ENCODE measurements at places on chromosomes 6 and 20. TPM values are rescaled to one million over a fixed set of nuclear protein-coding genes. Genes with fewer than 3 reads are reported as not detected.

DNA sequence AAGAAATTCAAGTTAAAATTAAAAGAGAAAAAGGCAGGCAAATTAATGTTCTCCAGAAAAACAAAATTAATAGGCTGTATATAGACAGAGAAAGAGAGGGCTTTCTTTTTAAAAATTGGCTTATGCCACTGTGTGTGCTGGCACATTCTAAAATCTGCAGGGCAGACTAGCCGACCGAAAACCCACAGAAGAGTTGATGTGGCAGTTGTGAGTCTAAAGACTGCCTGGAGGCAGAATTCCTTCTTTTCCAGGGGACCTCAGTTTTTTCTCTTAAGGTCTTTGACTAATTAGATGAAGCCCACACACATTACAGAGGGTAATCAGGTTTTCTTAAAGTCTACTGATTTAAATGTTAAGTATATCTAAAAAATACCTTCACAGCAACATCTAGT, 85.7 kb downstream of the GJA1 start:
- no peak for DNase-seq

Gene FGD2
- total RNA-seq: 1.4 TPM

Gene RBPJL
- not detected for total RNA-seq

DNA sequence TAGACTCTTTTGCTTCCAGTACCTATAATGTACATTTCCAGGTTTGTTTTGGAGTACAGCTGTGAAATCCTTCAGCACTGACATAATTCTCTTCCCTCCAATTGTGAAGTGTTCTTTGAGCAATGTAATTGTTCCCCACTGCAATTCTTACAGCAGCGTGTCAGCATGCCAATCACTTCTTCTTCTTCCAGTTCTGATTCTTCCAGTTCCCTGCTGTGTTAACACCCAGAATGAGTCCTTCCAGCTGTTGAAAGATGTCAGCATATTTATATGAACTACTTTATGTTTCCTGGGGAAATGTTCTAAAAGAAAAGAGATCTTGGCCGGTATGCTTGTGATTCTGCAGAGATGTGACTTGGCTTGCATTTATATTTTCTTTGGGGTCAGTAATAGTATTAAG, 213.9 kb downstream of the UNC5CL start:
- no peak for DNase-seq

DNA sequence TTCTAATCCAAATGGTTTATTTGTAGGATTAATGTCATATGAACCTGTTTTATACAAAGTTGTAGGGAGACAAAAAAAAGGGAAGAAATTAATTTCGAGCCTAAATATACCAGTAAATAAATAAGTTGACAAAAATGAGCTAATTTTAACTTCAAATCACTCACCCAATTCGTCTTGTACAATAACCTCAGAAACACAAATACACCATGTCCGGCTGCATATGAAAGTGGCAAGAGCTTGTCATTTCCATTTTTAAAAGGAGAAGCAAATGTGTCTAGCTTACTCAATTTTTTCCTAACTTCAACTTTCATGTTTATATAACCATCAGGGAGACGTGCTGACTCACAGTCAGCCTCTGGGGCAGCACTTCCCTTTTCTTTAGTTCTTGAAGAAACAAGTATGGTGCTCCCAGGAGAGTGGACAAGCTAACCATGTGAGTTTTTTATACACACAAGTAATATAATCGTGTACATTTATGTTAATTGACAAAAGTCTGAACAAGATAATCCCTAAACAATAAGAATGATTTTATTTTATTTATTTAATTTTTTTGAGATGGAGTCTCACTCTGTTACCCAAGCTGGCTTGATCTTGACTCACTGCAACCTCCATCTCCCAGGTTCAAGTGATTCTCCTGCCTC, 55.5 kb upstream of the SGK1 start:
- DNase-seq: peak; percentile 45

DNA sequence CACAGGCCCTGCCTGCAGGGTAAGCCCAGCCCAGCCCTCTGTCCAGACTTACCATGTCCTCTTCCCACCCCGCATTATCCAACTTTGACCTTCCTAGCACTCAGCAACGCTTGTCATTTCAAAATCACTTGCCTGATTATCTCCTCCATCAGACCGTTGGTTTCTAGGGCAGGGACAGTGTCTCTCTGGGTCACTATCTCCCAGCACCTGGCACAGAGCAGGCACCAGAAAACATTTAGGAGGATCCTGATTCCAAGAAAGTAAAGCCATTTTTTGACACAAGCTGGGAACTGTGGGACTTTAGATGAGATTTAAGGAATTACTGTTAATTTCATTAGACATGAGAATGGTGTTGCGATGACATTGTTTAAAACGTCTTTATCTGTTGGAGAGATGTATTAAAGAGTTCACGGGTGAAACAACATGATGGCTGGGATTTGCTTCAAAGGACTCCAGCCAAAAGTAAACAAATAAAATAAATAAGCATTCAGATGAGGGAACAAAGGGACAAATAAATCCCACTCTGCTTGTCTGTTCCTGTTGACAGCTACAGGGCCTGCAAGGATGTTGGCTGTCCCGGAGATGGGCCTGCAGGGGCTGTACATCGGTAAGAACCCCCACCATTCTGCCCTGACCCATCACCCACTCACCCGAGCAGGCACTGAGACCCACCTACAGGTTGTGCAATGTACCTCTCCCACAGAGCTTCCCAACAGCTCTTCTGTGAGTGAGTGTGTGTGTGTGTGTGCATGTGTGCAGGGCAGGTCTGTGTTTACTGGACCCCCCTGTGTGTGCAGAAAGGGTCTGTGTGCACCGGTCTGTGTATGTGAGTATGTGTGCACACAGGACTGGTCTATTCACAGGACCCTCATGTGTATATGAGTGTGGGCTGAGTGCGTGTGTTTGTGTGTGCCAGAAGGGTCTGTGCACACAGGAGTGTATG, 5.9 kb downstream of the HSPA12B start:
- DNase-seq: no peak

GRCh38 chr6:130500693-130501092, 134.9 kb downstream of the TMEM200A start:
- DNase-seq: no peak

Gene NFATC2
- total RNA-seq: 40.9 TPM

- DNase-seq: peak; percentile 93
Observed at GRCh38 chr6:135183532-135184440, 2.7 kb downstream of the MYB start.

GRCh38 chr20:32613192-32614053, 28.3 kb upstream of the NOL4L start:
- no peak for DNase-seq

Gene SPEF1
- not detected for total RNA-seq

DNA sequence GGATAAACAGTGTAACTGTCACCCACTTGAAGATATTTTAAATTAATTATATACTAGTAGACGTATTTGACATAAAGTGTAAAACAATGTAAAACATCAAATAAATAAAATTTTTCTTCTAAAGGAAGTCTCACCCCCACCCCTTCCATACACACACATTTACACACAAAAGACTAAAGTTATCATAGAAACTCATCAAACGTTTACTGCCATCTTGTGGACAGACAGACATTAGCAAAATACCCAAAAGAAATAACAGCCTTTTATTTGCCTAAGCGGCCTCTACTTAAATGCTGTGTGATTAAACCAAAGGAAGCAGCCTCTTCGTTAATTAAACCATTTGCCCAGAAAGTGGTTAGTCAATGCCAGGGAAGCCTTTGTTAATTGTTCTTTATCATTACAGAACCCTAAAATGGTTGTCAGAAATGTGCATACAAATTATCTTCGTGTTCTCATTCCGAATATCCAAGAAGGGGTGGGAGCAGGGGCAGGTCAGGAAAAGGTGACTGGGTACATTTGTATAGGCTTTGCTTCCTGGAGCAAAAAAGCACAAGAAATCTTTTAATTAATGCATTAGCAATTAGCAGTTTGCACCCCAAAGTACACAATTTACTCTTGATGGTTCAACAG, 176.2 kb upstream of the SASH1 start:
- no peak for DNase-seq

Gene PRL
- total RNA-seq: 0.52 TPM

DNA sequence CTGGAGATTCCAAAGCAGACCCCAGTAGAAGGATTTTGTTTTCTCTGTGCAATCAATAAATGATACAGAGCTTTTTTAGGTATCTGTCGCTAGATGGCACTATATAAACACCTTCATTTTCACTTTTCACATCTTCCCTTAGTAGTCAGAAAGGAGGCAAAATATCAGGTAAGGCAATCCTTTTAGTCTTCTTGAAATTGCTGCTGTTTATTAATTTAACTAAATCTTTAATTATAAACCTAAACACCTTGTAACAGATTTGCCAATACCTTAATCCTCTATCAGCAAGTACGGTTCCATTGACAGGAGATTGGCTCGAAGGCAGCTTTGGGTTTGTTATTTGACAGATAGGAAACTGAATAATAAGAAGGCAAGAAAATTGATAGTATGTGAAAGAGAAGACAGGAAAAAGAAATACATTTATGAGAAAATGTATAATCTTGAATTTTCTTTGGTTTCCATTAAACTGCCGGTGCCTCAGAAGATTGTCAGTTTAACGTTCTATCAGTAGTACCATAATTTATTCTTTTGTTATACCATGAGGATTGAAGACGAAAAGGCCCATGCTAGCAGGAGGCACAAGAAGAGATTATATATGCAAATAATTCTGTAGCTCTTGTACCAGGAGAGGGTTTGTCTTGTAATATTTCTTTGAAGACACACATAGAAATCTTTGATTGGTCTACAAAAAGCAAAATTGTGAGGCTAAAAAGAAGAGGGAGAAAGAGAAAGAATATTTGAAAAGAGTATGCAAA, 23.5 kb upstream of the IBTK start:
- DNase-seq: no peak

- no peak for DNase-seq
Observed at GRCh38 chr6:29681811-29682210, 859 bp upstream of the ZFP57 start.

Gene FAM162B
- not detected for total RNA-seq

Gene FAM184A
- total RNA-seq: 3.2 TPM

- DNase-seq: no peak
Observed at GRCh38 chr20:31890646-31891045, 20.2 kb downstream of the TTLL9 start.

- DNase-seq: no peak
Observed at GRCh38 chr20:15485519-15485918, 1087.7 kb downstream of the KIF16B start.

Gene GSTA3
- not detected for total RNA-seq

Gene STX16
- 109 TPM for total RNA-seq

Gene IFNGR1
- 26.8 TPM for total RNA-seq

DNA sequence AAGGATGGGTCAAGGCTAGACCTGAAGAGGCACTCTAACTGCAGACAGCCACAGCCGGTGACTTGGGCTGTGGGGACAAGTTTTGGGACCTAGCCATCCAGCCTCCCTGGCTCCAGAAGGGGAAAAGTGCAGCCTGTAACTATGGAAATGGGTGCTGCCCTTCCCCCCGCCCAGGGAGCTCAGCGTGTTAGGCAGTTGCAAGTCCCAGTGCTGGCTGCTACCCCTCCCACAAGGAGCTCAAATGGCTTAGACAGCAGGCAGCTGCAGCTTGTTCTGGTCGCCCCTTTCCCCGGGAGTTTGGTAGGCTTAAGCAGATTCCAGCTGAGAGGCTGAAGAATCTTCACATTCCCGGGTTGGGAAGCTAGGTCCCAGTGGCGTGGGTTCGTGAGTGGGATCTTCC, 162.6 kb downstream of the FAM83B start:
- DNase-seq: no peak

DNA sequence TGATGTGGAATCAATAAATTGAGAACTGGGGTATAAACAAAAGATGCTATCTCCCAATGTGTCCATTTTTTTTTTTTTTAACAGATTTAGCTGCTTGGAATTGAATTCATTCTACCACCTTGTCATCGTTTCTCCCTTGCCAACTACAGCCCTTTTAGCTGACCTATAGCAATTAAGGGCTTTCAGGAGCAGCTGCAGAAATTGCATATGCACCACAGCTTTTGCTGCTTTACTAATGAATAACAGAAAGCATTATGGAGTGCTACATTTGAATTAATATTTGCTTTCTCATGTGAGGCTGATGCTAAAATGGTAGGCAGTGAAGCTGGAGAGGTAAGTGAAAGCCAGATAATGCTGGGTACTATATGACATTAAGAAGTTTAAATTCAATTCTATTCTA, 5.7 kb downstream of the SESN1 start:
- no peak for DNase-seq

- DNase-seq: no peak
Observed at GRCh38 chr6:100946021-100946540, 65.0 kb upstream of the ASCC3 start.

GRCh38 chr6:42366999-42367352, 84.8 kb downstream of the TRERF1 start:
- no peak for DNase-seq

DNA sequence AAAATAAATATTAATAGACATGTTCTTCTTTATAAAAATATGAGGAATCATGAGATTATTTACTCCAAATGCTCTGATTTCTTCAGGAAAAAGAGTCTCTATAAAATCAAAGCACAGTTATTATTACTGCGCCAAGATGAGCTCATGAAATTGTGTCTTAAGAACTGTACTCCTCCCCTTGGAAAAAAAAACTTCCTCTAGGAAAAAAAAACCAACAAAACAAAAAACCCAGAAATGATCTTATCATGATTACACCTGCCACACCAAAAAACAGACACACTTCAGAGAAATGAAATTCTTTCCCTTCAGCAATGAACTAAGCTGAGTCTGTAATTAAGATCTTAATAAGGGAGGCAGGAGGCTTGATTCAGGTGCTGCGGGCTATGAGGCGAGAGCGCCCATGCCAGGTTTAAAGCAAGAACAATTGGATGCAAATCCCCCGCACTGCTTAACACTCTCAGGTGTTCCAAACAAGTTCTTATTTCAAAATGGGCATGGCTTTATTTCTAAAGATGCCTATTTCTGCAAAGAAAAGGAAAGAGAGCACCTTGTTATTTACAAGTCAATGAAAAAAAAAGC, 9.1 kb downstream of the NEDD9 start:
- DNase-seq: no peak

DNA sequence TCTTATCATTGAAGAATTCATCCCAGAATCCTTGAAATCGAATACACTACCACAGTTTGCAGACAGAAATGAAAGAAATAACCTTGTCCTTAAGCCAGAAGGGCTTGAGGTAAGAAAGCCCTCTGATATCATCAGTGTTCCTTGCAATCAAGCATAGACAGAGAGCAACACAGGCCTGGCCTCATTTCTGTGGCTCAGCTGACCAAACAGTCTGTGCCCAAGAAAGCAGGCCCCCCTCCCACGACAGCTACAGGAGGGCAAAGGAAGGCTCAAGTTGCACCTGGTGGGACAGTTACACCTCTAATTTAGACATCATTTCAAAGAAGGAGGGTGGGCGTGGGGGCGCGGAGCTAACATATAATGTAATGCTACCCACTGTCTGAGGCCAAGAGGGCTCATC, 21.6 kb downstream of the KIF16B start:
- DNase-seq: no peak

DNA sequence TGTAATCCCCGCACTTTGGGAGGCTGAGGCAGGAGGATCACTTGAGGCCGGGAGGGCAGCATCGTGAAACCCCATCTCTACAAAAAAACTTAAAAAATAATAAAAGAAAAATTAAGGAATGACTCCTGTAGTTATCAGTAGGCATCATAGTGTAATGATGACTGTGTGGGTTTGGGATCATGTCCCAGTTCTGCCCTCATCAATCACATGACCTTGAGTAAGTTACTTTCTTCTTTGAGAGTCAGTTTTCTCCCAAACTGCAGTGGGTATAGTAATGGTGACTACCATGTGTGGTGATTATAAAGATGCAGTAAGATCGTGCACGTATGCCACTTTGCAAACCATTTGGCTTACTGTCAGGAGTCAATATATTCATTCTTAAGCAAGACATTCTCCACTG, 89.2 kb downstream of the TXNDC5 start:
- no peak for DNase-seq

GRCh38 chr20:19427480-19427879, 215.0 kb downstream of the SLC24A3 start:
- no peak for DNase-seq

Gene BPI
- total RNA-seq: not detected
